ENCODE measurements at places on chromosomes 3 and 15. TPM values are rescaled to one million over a fixed set of nuclear protein-coding genes. Genes with fewer than 3 reads are reported as not detected.

The CHAC1 gene
- 2.9 TPM for total RNA-seq

The JAGN1 gene
- 15.9 TPM for total RNA-seq

DNA sequence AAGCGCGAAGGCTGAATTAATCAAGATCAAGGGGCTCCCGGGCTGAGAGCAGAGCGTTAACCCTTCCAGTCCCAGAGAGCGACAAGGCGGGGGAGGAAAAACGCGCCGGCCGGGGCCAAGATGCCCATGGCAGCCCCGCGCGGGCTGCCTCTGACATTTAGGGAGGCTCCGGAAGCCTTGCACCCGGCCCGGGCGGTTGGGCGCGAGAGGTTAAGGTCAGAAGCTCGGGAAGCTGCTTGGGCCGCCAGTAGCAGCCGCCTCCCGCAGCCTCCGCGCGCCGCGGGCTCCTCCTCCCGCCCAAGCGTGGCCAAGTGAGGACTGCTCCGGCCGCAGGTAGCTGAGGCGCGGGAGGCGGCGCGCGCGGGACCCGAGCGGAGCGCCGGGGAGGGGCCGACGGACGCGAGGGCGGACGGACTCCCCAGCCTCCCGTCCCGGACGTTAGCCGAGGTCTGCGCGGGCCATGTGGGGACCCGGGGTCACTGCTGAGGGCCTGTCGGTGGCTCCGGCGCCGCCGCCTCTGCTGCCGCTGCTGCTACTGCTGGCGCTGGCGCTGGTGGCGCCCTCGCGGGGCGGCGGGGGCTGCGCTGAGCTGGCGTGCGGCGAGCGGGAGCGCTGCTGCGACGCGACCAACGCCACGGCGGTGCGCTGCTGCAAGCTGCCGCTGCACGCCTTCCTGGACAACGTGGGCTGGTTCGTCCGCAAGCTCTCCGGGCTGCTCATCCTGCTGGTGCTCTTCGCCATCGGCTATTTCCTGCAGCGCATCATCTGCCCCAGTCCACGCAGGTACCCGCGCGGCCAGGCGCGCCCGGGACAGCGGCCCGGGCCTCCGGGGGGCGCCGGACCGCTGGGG is at the start of gene C3orf80:
C3orf80 (plus strand) TSS at position 247 of the 850 bp plus-strand sequence; CDS start at position 461, 214 bp downstream.
- DNase-seq: peak; percentile 40

GRCh38 chr3:17573396-17573795 is 169.0 kb downstream of the TBC1D5 start:
- no peak for DNase-seq

The GABRR3 gene
- total RNA-seq: not detected

DNA sequence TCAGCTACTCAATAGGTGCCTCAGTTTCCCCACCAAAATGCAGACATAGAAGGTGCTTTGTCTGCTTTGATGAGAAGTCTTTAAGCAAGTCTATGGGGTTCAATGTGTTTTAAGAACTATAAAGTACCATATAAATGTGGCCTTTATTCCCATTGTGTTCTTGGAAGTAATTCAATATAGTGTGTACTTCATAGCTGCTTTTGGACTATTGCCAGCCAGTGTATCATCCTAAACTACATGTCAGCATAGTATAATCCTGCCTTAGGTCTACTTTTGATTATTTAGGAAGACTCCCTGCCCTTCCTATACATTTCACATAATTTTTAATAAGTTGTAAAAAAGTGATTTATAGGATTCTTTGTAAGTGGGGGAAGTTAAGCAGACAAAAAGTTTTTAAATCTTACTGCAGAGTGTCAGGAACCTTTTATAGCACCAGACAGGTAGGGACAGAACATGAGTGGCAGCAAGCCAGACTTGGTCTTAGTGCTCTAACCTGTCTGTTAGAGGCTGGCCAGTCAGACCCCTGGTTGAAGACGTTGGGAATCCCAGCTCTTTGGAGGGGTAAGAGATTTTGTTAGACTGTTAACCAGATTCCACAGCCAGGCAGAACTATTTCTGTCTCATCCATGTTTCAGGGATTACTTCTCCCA is 48.4 kb downstream of the MLH1 start:
- no peak for DNase-seq
